Stimulated activated CD8-positive, alpha-beta memory T cell treated with anti-CD3 and anti-CD28 coated beads, Interleukin-7, amount 100 ng/mL, for 48 hours (primary cell): ENCODE measurements at places on chromosomes 13 and 19.

- DNase-seq: no peak
Observed at GRCh38 chr19:47005873-47006272, 13.8 kb upstream of the NPAS1 start.

DNA sequence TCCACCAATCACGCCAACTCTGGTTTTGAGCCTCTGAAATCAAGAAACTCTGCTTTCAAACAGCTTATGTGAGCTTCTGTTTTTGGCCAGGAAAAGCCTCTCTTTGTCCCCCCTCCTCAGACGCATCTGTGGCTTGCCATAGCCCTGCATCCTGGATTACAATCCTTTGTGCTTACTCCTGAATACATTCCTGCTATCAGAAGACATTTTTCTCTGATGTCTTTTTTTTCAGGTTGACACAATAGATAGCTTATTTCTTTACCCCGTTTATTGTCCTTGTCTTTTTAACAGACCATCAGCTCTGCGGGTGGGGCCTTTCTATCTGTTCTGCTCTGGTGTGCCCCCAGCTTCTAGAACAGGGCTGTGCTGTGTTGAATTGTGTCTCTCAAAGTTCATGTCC, 11.0 kb downstream of the PNMA8B start:
- DNase-seq: no peak

- no peak for DNase-seq
Observed at GRCh38 chr19:33390101-33390907, 16.8 kb downstream of the CEBPG start.

GRCh38 chr13:79812070-79812850, 331.3 kb downstream of the NDFIP2 start:
- no peak for DNase-seq

- DNase-seq: no peak
Observed at GRCh38 chr19:18137657-18138339, 15.2 kb upstream of the PIK3R2 start.

DNA sequence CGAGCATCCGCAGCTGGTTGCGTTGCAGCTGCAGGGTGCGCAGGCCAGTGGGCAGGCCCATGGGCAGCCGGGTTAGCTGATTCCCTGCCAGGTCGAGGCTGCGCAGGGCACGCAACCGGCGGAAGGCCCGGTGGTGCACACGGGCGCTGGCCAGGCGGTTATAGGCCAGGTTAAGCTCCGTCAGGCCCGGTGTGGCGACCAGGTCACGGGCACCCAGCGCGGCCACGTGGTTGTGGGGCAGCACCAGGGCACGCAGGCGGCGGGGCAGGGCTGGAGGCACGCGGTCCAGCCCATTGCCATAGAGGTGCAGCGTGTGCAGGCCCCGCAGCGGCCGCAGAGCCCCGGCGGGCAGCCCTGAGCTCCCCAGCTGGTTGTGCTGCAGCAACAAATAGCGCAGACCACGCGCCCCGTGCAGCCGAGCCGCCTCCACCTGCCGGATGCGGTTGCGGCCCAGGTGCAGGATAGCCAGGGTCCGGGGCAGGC, 5.3 kb downstream of the PODNL1 start:
- DNase-seq: no peak

- DNase-seq: no peak
Observed at GRCh38 chr19:1747285-1748114, 5.8 kb upstream of the ONECUT3 start.

DNA sequence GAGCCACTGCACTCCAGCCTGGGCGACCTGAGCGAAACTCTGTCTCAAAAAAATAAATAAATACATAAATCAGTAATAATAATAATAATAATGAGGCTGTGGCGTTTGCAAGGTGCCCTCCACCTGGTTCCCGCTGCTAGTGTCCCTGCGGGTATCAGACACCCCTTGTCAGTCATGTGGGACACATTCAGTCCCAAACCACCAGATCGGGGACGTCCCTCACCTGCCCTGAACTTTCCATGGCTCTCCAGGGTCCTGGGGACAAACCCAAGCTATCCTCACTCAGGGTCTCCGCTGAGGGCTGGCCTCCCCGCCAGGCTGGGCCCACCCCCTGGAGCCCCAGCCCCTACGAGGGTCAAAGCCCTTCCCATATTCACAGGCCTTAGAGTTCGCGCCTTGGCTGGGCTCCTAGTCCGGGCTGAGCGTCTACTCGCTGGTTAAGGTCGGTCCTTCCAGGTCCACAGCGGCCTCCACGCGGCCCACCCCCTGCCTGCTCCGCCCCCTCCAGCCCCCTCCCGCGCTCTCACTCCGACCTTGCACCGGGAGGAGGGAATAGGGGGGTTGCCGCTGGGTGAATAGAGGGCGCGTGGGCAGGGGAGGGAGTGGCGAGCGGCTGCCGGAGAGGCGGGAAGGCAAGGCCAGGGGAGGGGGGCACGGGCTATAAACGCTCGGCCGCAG, 349 bp upstream of the KISS1R start:
- DNase-seq: no peak

- DNase-seq: no peak
Observed at GRCh38 chr13:106173346-106173745, 362.1 kb downstream of the EFNB2 start.

GRCh38 chr13:76454991-76455390, 431.2 kb downstream of the KCTD12 start:
- no peak for DNase-seq

GRCh38 chr19:9627856-9628255, 6.8 kb upstream of the ZNF561 start:
- no peak for DNase-seq

DNA sequence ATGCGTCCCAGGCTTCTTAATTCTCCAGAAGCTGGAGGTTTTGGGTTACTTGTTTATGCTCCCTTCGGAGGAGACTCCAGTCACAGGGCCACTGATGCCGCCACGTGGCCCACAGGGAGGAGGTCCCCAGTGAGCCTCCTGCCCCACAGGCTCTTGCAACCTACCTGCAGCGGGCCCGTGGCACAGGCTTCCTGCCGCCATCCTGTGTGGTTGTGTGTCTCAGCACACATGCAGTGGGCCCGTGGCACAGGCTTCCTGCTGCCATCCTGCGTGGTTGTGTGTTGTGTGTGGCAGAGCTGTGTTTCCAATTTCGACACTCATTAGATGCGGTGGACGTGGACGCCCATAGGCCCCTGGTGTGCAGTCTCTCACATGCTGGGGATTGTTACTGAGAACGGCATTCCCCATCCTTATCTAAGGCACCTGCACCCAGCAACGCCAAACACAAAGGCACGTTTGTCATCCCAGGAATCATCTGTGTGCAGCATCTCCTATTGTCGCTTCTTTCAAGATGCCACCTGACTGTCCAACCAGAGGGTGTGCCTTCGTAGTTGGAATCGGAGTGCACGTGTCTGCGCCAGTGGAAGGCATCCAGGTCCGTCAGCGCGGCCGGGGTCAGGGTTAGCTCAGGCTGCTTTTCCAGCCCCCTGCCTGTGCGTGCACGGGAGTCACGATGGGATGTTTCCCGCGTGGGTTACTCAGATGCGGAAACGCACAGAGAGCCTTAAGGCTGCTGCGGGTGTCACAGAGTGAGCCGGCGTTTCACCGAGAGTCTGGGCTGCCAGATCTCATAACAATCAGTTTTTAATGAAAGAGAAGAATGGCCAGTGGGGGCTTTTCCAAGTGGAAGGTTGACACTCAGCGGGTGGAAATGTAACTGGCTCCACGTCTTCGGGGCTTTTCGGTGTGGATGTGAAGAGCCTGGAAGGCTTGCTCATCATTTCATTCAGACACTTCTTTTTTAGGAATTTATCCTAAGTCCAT, 119.8 kb downstream of the ATP11A start:
- DNase-seq: no peak

DNA sequence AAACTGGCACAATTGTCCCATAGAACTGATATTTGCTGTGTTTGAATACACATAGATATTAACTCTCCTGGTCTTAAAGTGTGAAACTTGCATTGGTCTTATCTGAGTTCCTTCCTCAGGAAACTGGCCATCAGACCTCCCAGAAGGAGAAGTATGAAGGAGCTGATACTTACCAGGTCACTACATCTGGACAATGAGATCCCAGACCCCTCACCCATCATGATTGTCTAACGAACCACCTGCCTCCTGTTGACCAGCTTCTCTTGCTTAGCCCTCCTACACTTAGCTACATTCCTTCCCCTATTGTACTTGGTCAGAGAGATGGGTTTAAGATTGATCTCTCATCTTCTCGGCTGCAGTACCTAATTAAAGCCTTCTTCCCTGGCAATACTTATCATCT, 413.3 kb downstream of the KCTD12 start:
- no peak for DNase-seq

- DNase-seq: no peak
Observed at GRCh38 chr13:93977986-93978385, 501.5 kb downstream of the DCT start.

GRCh38 chr19:2101417-2102335, 5.0 kb downstream of the IZUMO4 start:
- DNase-seq: no peak

DNA sequence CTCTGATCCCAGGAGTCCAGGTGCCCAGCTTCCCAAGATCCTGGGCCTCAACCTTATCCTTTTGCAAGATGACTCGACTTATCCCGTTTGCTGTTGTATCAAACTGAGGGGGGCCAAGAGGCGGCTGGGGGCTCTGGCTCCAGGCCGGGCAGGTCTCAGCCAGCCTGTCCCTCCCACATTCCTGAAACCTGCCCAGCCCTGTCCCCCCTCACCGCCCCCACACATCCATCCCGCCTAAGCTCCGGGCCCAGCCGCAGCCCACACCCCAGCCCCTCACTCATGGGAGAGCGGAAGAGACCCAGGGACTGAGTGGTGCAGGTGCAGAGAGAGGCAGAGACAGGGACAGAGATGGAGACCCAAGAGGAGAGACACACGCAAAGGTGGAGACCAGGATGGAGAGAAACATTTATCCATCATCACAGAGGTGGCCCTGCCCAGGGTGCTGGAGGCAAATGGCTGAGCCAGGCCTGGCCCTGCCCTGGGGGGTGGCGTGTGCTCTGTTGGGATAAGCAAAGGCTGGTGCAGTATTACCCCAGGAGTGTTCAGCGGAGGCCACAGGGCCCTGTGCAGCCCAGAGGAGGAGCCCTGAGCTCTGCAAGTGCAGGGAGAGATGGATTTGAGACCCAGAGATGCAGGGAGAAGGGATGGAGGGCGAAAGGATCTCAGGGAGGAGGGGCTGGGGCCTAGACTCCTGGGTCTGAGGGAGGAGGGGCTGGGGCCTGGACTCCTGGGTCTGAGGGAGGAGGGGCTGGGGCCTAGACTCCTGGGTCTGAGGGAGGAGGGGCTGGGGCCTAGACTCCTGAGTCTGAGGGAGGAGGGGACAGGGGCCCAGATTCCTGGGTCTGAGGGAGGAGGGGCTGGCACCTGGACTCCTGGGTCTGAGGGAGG, 1.6 kb downstream of the BCAM start:
- no peak for DNase-seq

GRCh38 chr19:7915250-7916102, 846 bp downstream of the TGFBR3L start:
- no peak for DNase-seq

DNA sequence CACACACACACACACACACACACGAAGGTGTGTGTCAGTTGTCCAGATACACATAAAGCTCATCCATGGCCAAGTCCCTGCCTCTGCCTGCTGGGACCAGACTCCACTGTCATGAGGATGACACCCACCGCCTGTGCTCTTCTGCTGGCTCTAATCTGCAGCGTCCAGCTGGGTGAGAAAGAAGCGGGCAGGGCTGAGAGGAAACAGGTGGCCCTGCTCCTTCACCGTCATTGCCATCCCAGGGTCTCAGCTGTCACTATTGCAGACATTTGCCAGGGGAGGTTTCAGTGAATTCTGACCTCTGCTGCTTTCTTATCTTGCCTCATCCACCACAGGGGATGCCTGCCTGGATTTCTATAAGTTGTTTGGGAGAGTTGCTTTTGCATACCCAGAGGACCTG, 31.4 kb downstream of the SCGB2B2 start:
- no peak for DNase-seq

DNA sequence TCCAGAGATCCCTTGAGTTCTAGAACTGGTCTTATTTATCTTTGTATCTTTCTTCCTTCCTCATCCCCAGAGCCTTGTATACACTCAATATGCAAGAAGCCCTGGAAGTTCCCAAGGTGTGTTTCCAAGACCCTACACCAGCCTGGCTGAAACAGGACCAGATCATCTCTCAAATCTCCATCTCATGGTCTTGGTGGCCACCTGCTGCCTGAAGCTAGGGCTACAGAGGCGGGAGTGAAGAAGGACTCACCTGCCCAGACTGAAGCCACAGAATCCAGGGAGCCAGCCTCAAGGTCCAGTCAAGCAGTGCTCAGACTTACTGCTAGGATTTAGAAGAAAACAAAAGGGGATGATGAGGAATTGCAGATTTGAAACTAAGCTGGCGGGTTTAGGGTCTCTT, 6.1 kb upstream of the CYSLTR2 start:
- DNase-seq: no peak

DNA sequence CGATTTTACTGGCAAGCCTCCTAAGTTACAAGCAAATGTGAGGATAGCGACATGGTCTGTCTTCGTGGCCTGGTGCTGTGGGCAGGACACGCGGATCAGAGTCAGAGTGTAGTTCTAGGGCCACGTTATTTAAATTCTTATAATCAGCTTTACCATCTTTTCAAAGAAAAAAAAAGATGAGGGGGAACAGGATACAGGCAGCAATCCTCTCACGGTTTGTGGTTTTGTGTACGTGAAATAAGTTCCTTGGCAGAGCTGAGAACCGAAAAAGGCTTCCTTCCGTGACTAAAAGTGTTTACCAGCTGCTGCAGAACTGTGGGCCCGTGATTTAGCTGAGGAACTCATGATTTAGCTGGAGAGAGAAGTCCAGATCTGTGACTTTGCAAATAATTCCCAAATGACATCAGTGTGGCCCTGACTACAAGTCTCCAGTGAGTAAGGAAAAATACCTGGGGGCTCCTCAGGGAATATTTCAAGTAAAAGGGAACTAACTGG, 27.2 kb downstream of the RCBTB2 start:
- no peak for DNase-seq

- DNase-seq: no peak
Observed at GRCh38 chr19:13010992-13011652, 15.8 kb downstream of the NFIX start.

- no peak for DNase-seq
Observed at GRCh38 chr13:60758637-60759036, 361.6 kb downstream of the TDRD3 start.

DNA sequence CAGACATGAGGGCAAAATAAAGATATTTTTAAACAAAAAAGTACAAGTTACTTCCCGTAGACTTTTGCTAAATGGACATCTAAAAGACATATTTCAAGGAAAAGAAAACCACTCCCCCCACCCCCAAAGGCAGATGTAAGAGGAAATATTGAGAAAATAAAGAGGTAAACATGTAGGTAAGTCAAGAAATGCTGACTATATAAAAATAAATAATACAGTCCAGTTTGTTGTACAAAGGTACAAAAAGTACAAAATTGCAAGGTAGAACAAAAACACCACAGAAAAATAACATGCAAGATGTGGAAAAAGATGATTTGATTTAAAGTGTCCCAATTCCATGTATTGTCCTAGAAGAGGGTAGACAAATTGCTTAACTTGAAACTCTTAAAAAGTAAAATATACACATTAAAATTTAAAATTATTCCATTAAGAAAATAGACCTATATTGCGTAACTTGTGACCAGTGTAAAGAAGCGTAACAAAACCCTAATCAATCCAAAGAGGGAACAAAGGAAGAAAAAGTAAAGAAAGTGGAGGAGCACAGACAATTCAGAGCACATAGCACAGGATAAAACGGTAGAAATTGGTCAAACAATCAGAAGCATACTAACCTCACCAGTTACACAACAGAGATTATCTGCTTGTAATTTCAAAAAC, 58.4 kb upstream of the FAM216B start:
- no peak for DNase-seq

- no peak for DNase-seq
Observed at GRCh38 chr19:57803265-57803593, 11.5 kb downstream of the ZNF552 start.
